Stimulated activated memory B cell treated with anti-CD40 and anti-IgM and Interleukin-4, amounts not matched to agents 10 μg/mL and 1 μg/mL and 100 μg/mL, for 72 hours (primary cell): ENCODE measurements at places on chromosomes 1 and 21.

- no peak for ATAC-seq
Measured at GRCh38 chr1:55716151-55716550, 501.0 kb upstream of the USP24 start.

DNA sequence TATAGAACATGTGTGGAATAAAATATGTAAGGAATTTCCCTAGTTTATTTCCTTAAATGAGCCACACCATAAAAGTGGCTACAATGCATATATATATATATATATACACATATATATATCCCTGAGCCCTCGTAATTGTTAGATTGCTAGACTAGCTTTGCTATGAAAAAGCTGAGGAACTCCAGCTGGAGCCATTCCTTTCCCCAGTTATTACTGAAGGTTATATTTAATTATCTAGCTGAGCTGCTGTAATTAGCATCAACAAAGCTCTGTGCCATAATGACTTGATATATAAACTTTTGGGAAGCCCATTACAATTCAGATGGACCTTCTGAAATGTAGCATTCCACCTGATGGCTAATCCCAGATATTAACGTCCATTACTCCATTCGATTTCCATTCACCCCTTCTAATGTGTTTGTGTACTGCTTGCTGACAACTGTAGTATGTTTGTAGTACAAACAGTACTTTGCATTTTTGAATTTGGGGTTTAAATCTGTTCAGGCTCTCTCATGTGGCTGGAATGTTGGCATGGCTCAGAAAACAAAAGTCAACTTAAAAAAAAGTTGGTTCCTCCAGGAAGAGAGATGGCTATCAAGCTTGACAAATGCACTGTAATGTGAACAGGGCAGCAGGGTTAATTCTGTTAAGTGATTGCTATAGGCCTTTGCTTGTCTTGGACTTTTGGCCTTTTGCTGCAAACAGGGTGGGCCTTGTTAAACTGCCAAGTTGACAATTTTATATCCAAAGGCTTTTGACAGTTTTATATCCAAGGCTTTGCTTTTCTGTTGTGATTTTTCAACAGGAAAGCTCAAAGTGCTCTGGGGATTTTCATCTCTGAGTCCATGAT, 170.0 kb downstream of the LTN1 start:
- ATAC-seq, result no peak

DNA sequence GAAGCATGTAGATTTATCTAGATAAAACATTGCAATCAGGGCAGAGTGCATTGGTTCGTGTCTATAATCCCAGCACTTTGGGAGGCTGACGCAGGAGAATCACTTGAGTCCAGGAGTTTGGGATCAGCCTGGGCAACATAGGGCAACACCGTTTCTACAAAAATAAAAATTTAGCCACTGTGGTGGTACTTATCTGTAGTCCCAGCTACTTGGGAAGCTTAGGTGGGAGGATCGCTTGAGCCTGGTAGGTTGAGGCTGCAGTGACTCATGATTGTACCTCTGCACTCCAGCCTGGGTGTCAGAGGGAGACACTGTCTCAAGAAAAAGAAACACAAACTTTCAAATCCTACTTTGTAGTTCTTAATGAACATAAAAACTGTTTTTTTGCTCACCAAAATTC, 64.2 kb upstream of the RCC1 start:
- ATAC-seq, result no peak

DNA sequence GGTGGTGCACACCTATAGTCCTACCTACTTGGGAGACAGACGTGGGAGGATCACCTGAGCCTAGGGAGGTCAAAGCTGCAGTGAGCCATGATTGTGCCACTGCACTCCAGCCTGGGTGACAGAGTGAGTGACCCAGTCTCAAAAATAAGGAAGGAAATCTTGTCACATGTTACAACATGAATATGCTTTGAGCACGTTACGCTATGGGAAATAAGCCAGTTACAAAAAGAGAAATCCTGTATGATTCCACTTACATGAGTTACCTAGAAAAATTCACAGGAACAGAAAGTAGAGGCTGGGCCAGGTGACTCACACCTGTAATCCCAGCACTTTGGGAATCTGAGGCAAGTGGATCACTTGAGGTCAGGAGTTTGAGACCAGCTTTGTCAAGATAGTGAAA, 6.7 kb upstream of the PADI6 start:
- no peak for ATAC-seq

DNA sequence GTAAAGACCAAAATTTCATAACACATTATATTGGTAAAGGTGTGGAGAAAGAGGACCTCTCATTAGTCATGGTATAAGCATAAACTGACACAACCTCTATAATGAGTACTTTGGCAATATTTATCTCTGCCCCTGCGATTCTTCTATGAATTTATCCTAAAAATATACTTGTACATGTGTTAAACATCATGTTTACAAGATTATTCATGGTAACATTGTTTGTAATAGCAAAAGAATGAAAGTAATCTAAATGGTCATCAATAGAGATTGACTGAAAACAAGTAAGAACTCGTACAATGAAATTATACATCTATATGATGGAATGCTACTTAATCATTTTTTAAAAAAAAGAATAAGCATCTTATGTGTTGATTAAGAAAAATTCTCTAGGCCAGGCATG, 96.4 kb downstream of the KIAA0319L start:
- no peak for ATAC-seq

DNA sequence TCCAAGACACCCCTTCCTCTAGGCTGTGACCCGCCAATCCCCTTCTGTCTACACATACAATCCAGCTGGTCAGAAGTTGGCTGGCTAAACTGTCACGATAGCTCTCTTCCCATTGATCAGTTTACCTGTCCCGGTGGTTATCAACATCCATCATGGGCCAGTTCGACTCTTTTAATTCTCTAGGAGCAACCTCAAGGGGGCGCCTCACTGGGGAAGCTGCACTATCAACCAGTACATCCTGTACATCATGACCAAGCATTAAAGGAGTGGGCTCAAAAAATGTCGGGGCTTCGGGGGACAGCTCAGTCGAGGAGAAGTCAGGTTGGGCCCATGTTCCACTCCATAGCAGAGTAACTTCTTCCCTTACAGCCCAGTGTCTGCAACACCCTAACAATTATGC, 53.2 kb upstream of the B3GALNT2 start:
- ATAC-seq, result no peak

DNA sequence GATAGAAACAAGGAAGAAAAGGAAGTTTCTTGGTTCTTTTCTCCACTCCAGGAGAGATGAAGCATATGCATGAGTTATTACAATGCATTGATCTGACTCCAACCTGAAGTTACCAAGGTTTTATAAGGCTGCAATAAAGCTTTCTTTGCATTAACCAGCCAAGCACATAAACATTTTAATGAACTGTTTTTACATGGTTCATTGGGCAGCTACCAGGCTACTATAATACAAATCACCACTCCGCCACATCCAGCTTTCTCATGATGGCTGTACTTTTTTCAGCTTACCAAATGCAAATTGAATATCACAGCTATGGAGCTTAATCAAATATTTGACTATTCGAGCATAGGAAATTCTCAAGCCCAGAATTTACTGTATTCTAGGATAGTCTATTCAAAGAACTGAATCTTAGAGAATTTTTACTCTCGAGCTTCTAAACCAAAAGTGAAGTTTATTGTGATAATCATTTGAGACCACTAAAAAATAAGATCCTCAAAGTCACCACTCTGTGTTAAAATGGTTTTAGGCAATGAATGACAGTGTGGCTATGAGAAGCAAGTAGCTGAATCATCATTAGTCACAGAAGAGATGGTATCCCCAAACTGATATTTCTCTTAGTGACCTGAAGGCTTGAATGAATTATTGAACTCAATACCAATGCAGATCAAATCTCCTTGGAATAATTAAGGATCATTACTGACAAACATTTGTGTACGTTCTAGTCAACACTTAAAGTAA, 58.6 kb upstream of the ZNF281 start:
- ATAC-seq, result no peak

- ATAC-seq, result no peak
Measured at GRCh38 chr1:38476111-38476849, 383.3 kb downstream of the RRAGC start.

DNA sequence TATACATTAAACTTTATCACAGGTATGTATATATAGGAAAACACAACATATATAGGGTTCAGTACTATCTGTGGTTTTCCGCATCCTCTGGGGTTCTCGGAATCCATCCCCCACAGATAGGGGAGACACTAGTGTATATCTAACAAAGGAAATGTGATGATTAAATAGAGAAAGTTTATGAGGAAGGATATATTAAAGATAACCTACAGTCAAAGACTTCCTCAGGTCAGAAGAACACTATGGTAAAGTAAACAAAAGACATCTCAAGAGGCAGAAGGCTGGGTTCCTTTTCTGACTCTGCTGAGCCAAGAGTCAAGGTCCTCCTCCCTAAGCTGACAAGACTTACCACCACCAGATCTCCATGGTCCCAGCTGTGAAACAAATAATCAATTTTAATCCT, 12.1 kb downstream of the USP24 start:
- ATAC-seq, result no peak

- no peak for ATAC-seq
Measured at GRCh38 chr1:4494027-4494426, 160.4 kb upstream of the AJAP1 start.

DNA sequence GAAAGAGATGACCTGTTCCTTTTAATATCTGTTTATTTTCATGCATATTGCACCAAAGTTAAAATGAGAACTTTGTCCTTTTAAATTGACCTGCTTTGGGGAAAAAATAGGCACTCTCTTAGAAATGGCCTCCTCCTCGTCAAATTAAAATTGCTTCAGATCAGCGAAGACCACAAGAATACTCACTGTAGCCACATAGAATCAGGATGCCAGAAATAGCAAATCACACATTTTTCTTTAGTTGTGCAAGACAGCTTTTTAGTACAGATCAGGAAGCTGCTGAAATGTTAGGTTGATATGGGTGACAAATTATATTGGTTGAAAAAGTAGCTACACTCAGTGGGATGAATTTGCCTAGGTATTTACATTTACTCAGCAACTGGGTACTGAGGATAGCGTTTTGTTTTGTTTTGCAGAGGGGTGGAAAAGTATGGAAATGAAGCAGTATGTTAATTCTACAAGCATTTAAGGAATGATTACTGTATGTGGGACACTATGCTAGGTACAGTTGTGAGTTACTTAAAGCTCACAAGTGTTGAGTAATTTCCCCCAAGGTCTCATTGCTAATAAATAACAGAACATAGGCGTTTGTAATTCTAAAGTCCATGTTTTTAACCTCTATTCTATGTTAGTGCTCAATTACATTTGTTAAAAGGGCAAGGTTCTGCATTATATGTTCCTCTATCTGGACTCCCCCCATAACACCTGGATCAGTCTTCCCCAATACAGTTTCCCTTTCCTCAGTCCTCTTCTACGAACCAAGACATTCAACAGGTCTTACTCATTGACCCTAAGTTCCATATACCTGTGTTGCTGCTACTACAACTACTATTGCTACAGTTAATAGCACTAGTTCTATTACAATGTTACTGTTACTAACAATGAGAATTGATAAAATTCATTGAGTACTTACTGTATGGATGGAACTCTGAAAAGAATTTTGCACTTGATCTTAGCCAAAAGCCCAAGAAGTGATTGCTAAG, 99.4 kb upstream of the S1PR1 start:
- ATAC-seq, result peak; percentile 58

- no peak for ATAC-seq
Measured at GRCh38 chr1:119159966-119160365, 19.5 kb upstream of the WARS2 start.

DNA sequence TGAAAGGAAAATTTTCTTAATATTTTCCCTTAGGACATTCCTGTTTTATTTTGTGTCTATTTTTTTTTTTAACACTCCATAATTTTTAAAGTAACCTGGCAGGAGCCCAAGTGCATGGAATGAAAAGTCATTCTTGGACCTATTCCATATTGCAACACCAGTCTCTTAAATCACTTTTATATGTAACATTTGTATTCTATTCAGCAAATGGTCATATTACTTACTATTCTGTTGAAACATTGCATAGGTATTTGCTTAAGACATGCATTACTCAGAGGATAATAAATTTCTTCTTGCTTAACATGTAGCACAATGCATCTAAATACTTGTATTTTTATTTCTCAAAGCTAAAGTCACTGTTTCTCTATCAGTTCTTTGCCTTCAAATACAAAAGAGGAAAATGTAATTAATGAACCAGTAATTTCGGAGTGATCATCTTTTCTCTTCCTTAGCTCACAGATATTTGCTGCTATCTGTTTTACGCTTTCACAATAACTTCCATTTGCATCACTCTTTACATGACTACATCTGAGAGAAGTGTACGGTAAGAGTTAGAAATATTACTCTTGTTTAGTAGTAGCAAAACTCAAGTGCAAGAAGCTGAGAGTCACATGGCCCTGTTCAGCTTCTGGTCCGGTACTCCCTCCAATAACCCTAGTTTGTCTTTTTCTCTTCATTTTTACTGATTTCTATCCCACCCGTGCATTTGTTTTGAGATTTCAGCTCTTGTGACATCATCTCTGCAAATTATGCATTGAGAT, 394.8 kb downstream of the USP25 start:
- ATAC-seq, result no peak

DNA sequence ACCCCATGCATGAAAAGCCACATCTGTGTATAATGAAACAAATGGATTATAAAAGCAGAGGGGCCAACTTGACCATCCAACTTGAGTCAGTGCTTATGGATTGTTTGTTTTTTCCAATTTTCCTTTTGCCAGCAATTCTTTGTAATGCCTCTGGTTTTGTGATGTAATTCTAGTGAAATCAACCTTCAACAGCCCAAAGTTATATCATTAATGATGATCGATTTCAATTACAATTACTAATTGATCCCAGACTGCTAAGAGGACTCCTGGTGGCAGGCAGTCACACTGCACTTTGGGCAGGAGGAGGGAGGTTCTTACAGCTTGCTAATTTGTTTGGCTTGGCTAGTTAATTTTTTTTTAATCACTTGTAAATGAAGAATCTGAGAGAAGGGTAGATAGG, 552.3 kb downstream of the NUF2 start:
- no peak for ATAC-seq

DNA sequence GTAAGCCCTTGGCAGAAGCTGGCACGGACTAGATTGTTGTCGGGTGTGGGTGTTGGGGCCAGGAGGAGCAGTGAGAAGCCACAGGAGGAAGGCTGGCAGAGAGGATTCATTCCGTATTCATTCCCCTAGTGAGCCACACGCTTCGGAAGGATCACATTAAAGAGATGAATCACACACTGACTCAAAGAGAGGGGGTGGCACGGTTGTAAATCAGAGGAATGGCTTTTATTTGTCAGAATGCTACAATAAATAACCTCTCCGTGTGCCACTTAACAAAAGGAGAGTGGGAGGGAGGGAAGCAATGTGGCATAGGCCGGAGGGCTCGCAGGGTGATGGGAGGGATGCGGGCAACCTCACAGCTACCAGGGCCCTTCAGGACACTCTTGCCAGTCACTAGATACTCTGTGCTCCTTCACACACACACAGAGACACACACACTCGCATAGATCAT, 135.5 kb downstream of the HIVEP3 start:
- ATAC-seq, result no peak

- no peak for ATAC-seq
Measured at GRCh38 chr1:101346419-101346818, 109.6 kb downstream of the S1PR1 start.

GRCh38 chr1:178664278-178664677, 60.8 kb upstream of the RALGPS2 start:
- ATAC-seq, result peak; percentile 93

GRCh38 chr1:6508816-6509189, 17.3 kb upstream of the PLEKHG5 start:
- ATAC-seq, result no peak
